Naive thymus-derived CD8-positive, alpha-beta T cell (primary cell): ENCODE measurements at places on chromosomes 6 and 20. TPM values are rescaled to one million over a fixed set of nuclear protein-coding genes. Genes with fewer than 3 reads are reported as not detected.

GRCh38 chr6:72963946-72964345 is 261.4 kb downstream of the KHDC1L start:
- DNase-seq = no peak

DNA sequence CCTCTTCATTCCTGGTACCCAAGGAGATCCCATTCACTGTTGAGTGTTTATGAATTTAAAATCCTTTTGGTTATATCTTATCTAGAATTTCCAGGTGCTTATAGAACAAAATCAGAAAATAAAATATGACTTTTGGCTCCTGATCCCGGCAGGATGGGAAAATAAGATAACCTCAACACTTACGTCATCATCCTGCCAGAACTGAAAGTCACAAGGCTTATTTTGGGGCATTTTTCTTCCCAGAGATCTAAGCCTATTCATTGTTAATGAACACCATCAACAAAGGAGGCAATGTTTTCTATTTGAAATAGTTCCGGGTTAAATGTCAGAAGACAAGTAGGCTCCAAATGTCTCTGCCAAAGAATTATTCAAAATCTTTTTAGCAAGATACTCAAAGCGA is 580.6 kb downstream of the TFAP2A start:
- no peak for DNase-seq

GRCh38 chr6:137878029-137878428 is 11.0 kb downstream of the TNFAIP3 start:
- peak; percentile 26 for DNase-seq

DNA sequence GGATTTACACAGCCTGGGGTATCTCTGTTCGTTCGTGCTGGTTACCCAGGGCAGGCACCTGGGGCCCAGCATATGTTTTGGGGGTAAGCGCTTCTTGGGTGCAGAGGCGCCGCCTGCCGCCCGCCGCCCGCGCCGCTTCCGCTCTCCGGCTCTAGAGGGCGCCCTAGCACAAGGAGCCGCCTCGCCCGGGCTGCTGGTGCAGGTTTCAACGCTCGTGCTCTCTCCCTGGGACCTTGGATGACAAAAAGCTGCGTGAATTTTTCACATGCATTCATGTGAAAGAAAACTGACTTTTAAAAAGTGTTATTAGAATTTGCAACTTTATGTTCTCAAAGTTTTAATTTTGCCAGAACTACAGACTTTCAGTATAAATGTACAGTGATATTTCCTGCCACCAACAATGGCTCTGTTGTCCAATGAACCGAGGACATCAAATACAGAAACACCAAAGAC is 32.5 kb downstream of the PRR18 start:
- peak; percentile 83 for DNase-seq

GRCh38 chr6:113588646-113589045 is 268.5 kb upstream of the MARCKS start:
- DNase-seq = no peak

GRCh38 chr20:16752082-16752481 is 3.9 kb downstream of the OTOR start:
- no peak for DNase-seq

The DSN1 gene
- 12.6 TPM for total RNA-seq

The IP6K3 gene
- total RNA-seq = not detected

The BHLHE23 gene
- total RNA-seq = not detected

The CD93 gene
- total RNA-seq = 0.10 TPM
